ENCODE measurements at places on chromosomes 7 and 10.

GRCh38 chr7:55431898-55432297, 66.8 kb downstream of the LANCL2 start:
- DNase-seq = no peak

DNA sequence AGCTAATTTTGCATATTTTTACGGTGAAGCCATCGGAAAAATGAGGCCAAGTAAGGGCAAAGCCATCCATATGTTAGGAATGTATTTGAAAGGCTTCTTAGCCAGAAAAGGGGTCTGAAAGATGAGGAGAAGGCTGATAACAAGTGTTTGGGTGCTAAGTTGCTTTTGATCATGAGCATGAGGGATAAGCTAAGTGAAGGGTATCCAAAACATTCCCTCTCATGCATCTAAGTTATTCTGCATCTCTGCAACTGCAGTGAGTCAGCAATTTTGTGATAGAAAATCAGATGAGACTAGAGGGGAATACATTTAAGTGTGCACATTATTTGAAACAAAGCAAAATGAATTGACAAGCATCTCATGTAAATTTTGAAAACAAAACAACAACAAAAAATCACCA, 282.8 kb downstream of the GPR158 start:
- DNase-seq = no peak

GRCh38 chr10:24446739-24447138, 237.8 kb downstream of the KIAA1217 start:
- no peak for DNase-seq

DNA sequence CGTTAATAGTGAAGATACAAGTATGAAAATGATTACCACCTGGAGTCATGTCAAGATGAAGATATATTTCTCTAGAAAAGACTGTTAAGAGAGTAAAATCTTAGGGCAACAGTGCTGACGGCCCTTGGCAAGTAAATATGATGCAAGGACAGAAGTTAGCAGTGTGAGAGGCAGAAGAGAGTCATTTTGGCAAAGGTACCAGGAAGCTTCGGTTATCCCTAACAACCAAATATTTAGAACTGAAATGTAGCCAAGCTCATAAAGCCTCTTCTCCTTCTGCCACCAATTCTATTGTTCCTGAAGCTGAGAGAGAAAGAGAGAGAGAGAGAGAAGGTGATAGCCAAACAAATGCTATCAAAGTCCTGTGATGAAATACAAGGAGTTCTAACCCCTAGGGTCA, 109.6 kb downstream of the MACC1 start:
- DNase-seq = no peak

DNA sequence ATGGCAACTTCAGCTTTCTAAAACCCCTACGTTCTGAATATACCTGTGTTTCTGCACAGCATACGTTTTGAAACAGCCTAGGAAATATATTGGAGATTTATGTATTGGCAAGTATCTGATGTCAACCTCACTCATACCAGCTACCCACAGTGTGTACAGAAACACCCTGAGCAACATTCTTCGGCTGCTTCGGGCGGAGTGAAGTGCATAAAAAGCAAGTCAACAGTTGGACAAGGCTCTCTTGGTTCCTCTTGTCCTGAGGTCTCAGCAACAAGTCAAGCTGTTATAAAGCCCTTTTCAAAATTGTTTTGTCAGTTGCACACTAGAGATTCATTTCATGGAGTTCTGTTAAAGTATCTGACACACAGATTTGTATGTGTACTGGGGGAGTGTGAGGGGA, 40.0 kb upstream of the PAPSS2 start:
- DNase-seq = no peak

GRCh38 chr7:2954433-2954853, 89.2 kb downstream of the CARD11 start:
- DNase-seq = no peak

- peak; percentile 25 for DNase-seq
Measured at GRCh38 chr7:51316666-51317581, at the start of gene COBL. TSS of gene COBL (minus strand) at chr7:51316809. CDS start at chr7:51316633, 176 bp downstream.

DNA sequence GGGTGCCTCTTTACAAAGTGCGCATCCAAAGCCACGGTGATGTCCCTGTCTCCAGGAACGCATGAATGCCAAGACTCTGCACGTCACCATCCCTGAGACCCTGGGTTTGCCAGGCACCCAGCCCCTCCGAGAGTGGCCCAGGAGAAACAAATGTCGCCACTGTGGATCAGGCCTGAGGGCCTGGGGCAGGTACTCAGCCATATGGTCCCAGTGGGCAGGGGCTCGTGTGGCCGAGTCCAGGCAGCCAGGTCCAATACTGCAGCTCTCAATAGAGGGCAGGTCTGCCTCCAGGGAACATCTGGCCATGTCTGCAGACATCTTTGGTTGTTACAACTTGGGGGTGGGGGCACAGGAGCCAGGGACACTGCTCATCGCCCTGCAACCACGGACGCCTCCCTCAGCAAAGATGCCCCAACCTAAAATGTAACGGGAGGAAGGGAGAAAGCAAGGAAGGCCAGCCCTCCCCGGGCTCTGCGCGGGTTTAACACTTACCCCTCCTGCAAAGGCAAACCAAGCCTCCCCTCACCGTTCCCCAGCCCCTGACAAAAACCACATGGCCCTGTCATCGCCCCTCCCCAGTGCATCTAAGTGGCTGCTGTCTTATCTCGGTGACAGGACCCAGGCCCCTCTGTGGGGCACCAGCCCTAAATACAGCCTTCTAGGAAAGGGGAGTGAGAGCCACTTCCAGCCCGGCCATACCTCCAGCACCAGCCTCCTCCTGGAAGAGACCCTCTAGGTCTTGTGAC, 10.3 kb upstream of the PAPOLB start:
- no peak for DNase-seq

DNA sequence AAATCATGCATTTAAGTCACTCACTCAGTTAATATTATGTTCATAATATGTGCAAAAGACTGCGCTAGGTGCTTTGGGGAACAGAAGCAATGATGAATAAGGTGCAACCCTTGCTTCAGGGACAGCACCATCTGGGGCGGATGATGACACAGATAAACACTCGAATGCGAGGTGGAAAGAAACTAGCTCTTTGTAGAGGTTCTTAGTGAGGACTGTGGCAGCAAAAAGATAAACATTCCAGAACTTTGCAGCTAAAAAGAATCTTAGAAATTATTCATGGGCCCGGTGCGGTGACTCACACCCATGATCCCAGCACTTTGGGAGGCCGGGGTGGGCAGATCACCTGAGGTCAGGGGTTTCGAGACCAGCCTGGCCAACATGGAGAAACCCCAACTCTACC, 29.8 kb upstream of the CHST15 start:
- DNase-seq = no peak

GRCh38 chr7:122626785-122627184, 72.1 kb downstream of the RNF133 start:
- DNase-seq = no peak

GRCh38 chr10:16585103-16585502, 63.4 kb upstream of the C1QL3 start:
- no peak for DNase-seq

DNA sequence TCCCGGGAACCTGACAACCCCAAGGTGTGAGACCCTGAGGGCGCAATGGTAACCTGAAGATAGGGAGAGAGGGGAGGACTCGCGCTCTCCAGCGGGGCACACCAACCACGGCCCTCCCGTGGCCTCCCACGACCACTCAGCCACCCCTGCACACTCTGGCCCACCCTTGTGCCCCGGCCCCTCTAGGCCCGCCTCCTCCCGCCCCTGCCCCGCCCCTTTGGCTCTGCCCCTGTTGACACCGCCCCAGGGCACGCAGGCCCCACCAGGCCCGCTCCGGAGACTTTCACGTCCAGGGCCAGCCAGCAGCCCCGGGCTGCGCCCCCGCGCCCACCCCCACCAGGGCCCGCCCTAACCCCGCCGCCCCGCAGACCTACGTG, 10.9 kb downstream of the ATG9B start:
- DNase-seq = no peak

GRCh38 chr10:120432209-120432608, 24.8 kb upstream of the PLPP4 start:
- no peak for DNase-seq

DNA sequence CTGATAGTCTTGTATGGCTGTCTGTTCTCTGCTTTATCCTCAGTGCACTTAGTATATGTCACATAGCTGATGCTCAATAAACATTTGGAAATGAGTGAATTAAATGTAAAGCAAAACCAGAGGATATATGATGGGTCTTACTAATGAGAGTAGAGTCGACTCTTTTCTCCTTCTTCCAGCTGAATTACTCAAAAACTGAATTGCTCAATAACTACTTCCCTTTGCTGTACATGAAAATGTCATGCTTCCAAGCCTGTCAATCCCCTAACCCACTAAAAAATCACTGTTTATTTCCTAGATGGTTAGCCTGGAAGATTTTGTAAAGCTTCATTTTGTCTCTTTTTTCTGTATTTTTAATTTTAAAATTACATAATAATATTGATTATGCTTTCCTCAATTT, 88.0 kb downstream of the OR13A1 start:
- no peak for DNase-seq

DNA sequence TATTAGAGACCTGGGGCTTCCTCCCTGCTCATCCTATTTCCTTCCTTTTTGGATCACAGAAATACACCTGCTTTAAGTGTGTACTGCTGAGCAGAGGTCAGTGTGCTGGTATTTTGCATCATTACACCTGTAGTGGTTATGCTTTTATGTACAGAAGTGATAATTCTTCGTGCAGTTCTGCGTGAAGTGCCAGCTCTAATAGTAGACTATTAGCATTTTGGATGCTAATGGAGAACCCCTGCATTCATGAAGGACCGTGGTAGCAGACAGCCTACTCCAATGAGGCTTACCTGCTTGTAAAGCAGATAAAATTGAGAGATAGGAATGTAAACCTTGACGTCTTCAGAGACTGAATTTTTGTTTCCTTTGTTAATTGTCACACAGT, 114.3 kb downstream of the CDK14 start:
- DNase-seq = no peak

DNA sequence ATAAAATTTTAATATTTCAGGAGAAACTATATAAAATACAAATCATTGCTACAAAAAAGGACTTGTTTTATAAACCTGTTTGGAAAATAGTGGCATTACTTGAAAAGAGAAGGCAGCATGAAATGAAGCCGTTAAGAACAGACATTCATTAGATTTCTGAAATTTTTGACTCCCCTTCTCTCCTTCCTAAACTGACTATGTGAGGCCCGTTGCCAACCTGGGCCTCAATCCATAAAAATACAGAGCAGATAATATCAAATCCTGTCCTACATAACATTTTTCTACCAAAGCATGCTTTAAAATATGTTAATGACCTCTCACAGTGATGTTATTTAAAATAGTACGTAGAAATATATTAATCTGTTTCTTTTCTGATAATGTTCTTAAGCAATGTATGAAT, 34.5 kb upstream of the ING3 start:
- DNase-seq = no peak
